ENCODE measurements at places on chromosomes 7 and 10.

DNA sequence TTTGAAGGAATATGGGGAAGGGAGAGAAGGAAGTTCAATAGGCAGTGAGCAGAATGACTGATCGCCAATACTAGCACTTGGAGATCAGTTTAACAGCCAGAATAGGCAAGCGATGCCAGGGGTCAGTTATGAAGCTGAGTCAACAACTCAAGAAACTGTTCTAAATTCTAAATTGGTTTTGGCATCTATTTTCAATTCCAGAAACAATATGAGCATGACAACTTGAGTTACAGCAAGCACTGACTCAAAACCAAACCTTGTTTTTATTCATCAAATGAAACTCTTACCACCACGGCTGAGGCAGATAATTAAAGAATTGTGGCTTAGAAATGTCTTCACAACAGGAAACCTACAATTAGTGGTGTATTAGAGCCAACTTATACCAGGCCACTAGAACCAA lies 180.5 kb upstream of the ASAH2 start:
- no peak for DNase-seq

GRCh38 chr10:23525406-23525805 lies 86.5 kb downstream of the OTUD1 start:
- DNase-seq = no peak

DNA sequence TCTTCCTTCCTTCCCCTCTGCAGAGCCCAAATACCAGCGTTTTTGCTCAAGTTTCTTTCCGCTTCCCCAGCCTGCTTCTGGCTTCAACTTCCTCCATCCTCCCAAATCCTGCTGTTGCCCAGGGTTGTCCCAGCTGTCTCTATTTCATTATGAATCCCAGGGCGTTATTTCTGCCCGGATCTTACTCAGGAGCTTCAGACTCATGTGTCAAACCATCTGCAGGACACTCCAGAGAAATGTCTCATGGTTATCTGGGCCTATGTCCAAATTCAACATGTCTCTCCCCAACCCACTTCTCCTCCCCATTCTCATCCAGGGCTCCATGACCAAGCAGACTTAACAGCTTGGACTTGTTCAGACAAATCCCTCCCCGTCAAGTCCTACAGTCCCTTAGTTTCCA lies 15.6 kb downstream of the ARHGAP22 start:
- DNase-seq = no peak

DNA sequence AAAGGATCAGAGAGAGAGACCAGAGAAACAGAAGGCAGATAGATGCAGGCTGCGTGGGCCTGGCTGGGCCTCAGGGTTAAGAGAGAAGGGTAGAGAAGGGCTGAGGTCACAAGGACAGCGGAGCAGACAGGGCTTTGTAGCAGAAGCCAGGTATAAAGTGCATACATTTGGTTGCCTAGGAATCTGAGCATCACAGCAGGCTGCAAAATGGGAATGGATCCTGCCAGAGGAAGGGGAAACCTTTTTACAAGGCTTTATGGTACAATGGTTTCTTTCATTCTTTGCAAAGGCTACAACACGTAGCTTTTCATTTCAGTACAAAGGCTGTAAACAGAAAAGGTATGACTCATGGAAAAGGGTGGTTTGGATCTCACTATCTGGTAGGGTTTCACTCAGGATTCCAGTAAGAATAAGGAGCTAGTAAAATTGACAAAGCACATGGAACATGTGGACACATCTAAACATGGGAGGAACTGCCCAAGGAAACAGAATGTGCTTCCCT lies 275.1 kb downstream of the DOCK4 start:
- DNase-seq = no peak

GRCh38 chr7:103929901-103930311 lies 59.6 kb downstream of the RELN start:
- no peak for DNase-seq

GRCh38 chr7:123637203-123637602 lies 18.5 kb upstream of the LMOD2 start:
- no peak for DNase-seq

GRCh38 chr10:35135861-35136260 lies 9.2 kb downstream of the CREM start:
- DNase-seq = no peak

GRCh38 chr7:129385116-129385515 lies 49.1 kb upstream of the STRIP2 start:
- no peak for DNase-seq

DNA sequence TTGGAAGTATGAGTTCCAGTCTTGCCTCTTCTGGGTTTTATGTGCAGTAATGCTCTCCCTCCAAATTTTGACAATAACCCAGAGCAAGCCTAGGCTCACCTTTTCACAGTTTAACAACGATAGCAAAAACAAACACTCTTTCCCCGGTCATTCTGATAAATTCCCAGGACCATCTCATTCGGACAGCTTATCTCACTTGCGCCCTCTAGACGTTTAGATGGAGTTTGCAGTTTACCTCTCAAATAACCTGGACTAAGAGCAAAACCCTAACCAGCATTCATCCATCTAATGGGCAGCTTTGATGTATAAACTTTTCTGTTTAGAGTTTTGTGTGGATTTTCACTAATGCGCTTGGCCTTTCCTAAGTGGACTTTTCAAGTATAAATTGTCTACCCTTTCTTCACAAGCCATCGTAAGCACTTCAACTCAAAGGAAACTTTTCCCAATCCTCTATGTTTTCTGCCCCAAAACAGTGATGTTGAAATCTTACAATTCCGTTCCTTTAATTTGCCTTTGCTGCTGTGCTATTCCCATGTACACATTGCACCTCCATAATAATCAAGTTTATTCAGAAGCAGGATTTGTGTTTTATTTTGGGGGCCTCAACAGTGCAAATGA lies 114.9 kb downstream of the HDAC9 start:
- DNase-seq = no peak

DNA sequence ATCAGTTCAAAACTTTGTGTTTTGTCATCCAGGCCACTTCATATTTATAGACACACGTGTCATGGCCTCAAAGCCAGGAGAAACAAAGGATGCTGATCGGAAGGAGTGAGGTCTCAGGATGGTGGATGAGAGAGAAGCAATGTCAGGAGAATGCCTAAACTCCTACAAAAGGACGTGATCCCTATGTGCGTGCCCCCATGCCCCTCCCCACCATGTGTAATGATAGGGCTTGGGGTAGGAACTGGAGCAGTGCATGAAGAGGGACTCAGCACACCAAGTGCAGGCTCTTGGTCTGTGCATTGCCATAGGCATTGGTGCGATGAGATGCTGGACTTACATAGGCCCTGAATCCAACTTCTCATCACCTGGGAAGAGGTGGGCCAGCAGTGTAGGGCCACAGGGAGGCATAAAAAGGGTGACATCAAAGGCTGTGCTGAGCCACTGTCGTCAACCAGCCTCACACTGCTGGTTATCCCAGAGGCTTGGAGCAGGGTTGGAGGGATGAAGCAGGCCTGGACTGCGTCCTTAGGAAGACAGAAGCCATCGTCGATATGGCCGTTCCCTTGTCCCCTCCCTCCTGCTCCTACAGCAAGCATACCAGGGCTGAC lies 46.9 kb upstream of the GDF10 start:
- no peak for DNase-seq

- no peak for DNase-seq
Measured at GRCh38 chr10:88048312-88048711, 184.9 kb downstream of the PTEN start.

DNA sequence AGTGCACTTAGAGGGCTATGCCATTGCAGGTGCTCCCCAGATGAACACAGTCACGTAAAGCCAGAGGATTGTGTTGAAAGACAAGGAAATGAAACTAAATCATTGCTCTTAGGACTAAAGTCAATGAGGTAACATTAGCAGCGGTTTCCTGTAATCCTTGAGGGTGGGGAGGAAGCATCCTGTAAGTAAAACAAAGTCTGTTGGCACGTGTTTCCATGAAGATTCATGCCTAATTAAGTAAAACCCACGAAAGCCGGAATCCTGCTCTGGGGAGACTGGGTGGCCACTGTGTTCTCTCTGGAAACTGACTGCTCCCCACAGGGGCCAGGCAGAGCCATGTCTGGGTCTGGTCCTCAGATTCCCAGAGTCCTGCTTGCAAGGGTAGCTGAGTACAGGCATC lies 18.3 kb downstream of the STEAP1B start:
- DNase-seq = no peak

- DNase-seq = no peak
Measured at GRCh38 chr7:71408271-71408670, 276.3 kb downstream of the GALNT17 start.

GRCh38 chr10:47379445-47379785 lies 4.7 kb downstream of the ZNF488 start:
- no peak for DNase-seq

- DNase-seq = no peak
Measured at GRCh38 chr10:53140506-53140905, 367.9 kb upstream of the MBL2 start.

DNA sequence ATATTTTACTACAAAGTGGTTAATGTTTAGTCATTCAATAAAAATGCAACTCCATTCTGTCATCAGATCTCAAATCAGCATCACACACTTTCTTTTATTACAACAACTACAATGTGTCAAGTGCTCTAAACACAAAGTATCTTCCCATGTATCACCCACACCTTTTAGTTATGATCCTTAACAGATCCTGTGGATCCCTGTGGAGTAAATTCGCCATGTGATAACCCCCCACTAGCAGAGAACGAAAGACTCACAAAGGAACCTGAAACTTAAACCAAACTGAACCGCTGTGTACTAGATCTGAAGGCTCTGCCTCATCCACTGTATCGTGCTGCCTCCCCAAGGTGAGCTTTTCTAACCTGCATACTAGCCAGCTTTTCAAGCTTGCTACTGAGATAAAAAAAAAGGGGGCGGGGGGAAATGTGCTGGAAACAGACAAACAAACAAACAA lies 1.7 kb downstream of the DPY19L1 start:
- no peak for DNase-seq

- DNase-seq = no peak
Measured at GRCh38 chr10:3735175-3735574, 49.8 kb downstream of the KLF6 start.

DNA sequence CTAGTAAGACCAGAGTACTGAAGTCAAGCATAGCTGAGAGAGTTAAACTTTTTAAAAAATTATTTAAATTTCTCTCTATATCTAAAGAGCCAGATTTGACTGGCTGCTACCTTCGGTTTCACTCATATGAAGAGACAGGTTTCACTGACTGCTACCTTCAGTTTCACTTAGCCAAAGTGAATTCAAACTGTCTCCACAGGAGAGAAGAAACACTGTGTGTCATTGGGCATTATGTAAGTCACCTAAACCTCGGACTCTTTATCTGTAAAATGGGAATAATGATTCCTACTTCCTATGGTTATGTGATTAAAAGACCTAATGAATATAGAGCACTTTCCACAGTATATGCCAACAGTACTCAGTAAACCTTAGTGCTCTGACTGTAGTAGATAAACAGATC lies 41.6 kb upstream of the MET start:
- no peak for DNase-seq

DNA sequence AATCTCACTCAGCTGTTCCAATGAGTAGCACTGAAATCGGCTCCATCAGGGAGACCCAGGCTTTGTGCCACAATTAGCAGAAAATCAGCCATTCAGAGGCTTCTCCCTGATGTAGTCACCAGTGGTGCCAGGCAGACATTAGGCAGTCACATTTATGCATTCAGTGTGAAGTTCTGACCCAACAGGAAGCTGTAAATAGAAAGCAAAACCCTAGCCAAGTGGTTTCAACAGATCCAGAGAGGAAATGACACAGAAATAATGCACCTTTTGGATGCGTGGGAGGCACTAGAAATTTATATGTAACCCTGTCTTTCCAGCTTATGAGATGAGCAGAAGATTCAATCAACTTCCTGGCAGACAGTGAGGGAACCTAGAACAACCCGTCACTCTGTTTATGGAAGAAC lies 186.4 kb downstream of the PDE1C start:
- DNase-seq = no peak

DNA sequence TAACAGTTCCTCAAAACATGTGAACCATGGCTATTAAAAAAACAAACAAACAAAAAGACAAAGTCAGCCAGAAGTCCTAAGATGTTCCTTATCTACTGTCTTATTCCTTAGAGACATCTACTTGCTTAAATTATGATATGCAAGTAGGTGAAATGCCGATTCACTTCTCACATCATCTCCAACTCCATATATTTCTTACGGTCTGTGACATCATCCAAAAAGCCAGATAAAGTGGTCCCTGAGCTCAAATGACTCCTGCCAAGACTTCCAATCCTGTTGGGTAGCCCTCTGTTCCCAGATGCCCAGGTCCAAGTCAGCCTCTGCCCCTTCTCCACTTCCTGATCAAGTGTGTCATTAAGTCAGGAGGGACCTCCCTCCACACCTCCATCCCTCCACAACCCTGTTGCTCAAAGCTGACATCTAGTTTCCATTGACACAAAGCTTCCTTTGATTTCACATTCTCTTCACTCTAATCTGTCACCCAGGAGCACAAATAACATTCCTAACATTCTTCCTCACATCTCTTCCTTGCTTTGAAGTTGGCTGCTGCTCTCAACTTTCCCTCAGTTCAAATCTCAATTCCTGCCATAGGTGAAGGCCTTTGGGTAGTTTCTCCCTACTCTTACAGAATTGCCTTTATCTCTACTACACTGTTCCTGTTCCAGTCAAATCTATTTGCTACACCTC lies 56.1 kb upstream of the PDLIM1 start:
- DNase-seq = no peak

DNA sequence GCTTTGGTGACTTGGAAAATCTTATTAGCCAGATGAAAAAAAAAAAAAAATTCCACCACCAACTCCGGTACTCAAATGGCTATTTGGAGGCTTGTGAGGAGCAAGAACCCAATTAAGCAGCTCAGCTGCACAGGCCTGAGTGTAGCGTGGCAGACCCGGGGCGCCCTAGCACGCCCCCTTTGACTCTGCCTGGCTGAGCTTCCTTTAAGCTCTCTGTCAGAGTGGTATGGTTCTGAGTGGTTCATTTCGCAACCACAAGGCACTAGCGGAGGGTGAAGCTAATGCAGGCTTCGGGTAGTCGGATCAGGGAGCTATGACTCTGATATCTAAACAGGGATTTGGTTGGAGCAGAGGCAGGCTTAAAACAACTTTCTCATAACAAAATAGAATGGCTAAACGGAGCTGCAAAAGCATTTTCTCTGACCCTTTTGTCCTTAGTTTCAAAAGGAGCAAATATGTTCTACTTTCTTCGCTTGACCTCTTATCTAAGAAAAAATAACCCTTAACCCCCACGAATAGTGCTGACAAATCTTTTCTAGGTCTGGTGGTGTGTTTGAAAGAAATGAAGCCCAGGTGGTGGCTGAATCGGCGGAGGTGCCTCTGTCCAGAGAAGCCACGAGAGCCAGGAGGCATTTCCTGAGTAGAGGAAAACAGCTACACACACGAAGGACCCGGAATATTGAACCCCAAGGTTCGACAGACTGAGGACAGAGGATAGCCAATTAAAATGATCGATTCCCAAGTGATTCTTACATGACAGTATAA lies 285.4 kb upstream of the GLI3 start:
- DNase-seq = no peak

- no peak for DNase-seq
Measured at GRCh38 chr7:113159746-113160339, 41.5 kb upstream of the SMIM30 start.

- no peak for DNase-seq
Measured at GRCh38 chr10:78552261-78552811, 516.4 kb upstream of the ZMIZ1 start.
